Epithelial cell of prostate (primary cell): ENCODE measurements at places on chromosomes 5 and 9.

DNA sequence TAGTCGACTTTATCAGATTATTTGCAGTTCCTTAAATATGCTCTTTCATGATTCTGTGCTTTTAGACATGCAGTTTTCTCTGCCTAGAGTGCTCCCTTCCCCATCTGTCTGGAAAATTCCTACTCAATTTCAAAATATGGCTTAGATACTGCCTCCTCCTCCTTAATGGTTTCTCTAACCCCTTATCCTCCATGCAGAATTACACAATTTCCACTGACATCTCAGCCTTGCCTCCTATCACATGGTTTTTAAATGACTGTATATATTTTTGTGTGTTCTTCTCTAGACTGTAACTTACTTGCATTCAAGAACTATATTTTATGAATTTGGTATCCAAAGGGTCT is 85.2 kb downstream of the SLC44A1 start:
- DNase-seq = no peak

- no peak for DNase-seq
Observed at GRCh38 chr9:83132768-83133167, 69.8 kb upstream of the RASEF start.

GRCh38 chr5:160023007-160023907 is 14.3 kb downstream of the TTC1 start:
- DNase-seq = no peak

DNA sequence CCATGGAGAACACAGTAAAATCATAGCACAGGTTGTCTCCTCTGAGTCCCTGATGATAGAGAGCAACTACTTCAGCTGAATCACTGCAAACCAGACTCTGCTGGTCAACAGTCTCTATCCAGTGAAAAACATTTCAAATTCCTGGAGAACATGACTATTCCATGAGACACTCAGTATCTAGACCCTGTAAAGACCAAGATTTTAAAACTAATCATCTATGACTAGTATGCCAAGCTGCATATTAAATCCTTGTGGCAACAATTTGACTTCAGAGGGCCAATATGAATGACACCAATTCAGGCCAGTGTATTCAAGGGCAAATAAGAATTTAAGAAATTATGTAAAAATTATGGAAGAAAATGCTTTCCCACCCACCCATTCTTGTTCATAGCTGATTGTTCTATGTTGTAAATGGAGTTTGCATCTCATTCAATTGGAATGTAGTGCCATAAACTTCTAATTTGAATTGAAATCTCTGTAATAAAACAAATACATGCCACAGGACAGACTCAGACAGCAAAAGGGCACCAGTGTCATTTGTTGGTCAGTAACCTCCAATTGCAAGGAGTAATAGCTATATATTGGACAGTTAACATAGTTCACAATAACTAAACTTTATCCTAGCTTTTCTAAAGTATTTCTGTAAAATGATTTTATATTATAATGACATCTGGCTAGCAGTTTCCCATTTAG is 80.1 kb upstream of the LPAR1 start:
- DNase-seq = no peak

GRCh38 chr5:24162343-24162742 is 482.4 kb downstream of the CDH10 start:
- no peak for DNase-seq

- no peak for DNase-seq
Observed at GRCh38 chr9:100131216-100131615, 32.2 kb downstream of the INVS start.

- DNase-seq = no peak
Observed at GRCh38 chr9:113998525-113999255, 79.4 kb downstream of the AMBP start.

- DNase-seq = no peak
Observed at GRCh38 chr9:71767776-71768321, 464 bp downstream of the CEMIP2 start.

DNA sequence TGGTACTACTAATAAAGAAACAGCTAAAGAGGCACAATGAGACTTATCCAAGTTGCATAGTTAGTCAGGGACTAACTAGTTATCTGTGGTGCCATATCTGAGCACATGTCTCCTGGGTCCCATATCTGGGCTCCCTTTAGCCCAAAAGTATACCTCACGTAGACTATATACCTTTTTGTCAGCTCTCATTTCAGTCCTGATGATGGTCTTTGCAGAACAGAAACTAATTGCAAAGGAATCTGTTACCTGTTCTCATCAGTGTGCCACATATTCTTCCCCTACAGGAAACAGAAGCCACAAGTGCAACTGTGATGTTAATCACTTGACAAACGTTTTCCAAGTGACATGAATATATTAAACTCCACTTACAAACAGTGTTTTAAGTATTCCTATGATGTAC is 395.2 kb downstream of the KIAA0825 start:
- DNase-seq = no peak

- no peak for DNase-seq
Observed at GRCh38 chr5:93226202-93226735, 354.8 kb downstream of the NR2F1-AS1 start.

DNA sequence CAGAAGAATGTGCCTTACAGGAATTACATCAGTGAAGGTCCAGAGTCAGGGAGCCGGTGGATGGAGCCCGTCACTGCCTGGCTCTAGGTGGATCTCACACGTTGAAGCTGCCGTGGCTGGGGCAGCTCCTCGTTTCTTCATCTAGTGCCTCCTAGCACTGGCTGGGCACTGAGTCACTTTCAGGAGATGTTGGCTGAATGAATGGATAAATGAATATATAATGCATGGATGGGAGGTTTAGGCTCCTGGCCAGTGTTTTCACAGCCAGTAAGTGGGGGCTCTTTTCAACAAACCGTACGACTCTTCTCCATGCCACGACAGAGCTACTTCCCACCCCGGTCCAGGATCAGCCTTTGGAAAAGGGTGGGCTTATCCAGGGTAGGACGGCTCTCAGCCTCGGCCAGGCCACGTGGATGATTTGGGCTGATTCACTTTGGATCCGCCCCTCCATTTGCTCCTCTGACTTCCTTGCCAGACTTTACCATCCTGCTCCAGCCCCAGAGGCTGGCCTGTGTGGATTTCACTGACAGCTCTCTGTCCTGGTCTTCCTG is 1.3 kb upstream of the SH3PXD2B start:
- DNase-seq = no peak

DNA sequence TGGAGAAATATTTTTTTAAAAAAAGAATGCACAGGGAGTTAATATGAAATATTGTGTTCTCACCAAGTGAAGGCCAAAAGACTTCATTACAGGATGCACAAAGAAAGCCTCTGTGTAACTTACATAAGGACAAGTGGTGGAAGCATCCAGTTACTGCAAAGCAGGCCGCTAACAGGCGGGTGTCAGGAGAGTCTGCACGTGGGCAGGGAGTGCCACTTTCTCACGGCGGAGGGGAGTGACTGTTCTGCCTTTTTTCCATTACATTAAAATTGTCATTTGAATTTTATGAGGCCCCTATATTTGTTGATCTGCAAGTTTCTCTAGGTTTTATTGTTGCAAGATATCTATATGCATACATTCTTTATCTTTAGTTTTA is 28.1 kb upstream of the SPATA31E1 start:
- no peak for DNase-seq

- DNase-seq = no peak
Observed at GRCh38 chr9:120925535-120926396, 830 bp downstream of the TRAF1 start.

DNA sequence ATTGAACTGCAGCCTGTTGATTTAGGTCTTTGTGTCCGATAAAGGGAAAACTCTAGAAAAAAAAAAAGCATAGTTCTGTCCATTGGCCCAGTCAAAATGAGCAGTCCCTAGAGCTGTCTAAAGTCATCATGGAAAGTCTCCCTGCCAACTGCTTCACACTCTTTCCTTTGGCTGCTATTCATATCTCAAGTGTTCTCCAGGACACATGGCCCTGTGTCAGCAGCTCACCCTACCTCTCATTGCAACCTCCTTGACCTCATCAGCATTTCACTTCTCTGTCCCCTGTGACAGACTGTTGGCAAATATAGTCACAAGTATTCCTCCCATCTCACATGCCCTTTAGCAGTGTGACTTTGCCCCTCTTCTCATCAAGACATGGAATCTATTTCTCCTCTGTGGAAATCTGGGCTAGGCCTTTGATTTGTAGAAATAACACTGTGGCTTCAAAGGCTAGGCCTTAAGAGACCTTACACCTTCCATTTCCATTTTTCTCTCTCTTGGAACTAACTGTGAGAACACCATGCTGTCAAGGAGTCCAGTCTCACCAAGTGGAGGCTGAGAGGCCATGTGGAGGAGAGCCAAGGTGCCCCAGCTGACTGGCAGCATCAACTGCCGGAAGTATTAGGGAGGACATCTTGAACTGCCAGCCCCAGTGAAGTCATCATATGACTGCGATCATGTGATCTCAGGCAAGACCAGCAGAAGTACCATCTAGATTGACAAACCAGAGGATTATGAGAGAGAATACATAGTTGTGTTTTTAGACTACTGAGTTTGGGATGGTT is 149.4 kb upstream of the TARS1 start:
- no peak for DNase-seq
